Activated T-helper 1 cell treated with anti-CD3 and anti-CD28 coated beads, Interleukin-12 subunit alpha, Interleukin-12 subunit beta, Interleukin-2, Interleukin-4 antibody, amounts not matched to agents 30 ng/mL and 10 ng/mL and 1 ng/mL, durations not matched to agents 14 hours and 24 hours and 36 hours (primary cell): ENCODE measurements at places on chromosomes 1 and 21.
A peak's percentile ranks its signal among the peaks of the same experiment; 100 is the strongest.

- peaks cover 59% of the 10 kb centered on the region for H3K4me1 ChIP-seq
- no peaks in the 10 kb centered on the region for H3K27me3 ChIP-seq
- H3K27ac ChIP-seq, result no peak overlapping the region
- no peak for DNase-seq
- no peak overlapping the region for H3K4me3 ChIP-seq
Measured at GRCh38 chr1:161198194-161198896, 509 bp downstream of the ADAMTS4 start.

- H3K27me3 ChIP-seq, result no peaks in the 10 kb centered on the region
- peak overlapping the region; percentile 2 for H3K4me3 ChIP-seq
- H3K4me1 ChIP-seq, result peaks cover 72% of the 10 kb centered on the region
Measured at GRCh38 chr21:33237486-33237885, 7.7 kb downstream of the IFNAR2 start.

GRCh38 chr1:87206044-87206831 is 122.4 kb upstream of the LMO4 start:
- peaks cover 23% of the 10 kb centered on the region for H3K27me3 ChIP-seq
- H3K36me3 ChIP-seq, result no peaks in the 10 kb centered on the region
- no peak overlapping the region for H3K27ac ChIP-seq

- H3K27me3 ChIP-seq, result no peaks in the 10 kb centered on the region
- H3K4me3 ChIP-seq, result peak overlapping the region; percentile 70
- peak; percentile 31 for DNase-seq
- H3K4me1 ChIP-seq, result peaks cover 19% of the 10 kb centered on the region
- peaks cover 9% of the 10 kb centered on the region for H3K36me3 ChIP-seq
Measured at GRCh38 chr21:36260030-36260787, 59.8 kb upstream of the MORC3 start.

- H3K27me3 ChIP-seq, result peaks cover 3% of the 10 kb centered on the region
- H3K4me1 ChIP-seq, result no peaks in the 10 kb centered on the region
- no peak overlapping the region for H3K4me3 ChIP-seq
- no peaks in the 10 kb centered on the region for H3K36me3 ChIP-seq
Measured at GRCh38 chr1:47687631-47688460, 250.0 kb downstream of the FOXD2 start.

DNA sequence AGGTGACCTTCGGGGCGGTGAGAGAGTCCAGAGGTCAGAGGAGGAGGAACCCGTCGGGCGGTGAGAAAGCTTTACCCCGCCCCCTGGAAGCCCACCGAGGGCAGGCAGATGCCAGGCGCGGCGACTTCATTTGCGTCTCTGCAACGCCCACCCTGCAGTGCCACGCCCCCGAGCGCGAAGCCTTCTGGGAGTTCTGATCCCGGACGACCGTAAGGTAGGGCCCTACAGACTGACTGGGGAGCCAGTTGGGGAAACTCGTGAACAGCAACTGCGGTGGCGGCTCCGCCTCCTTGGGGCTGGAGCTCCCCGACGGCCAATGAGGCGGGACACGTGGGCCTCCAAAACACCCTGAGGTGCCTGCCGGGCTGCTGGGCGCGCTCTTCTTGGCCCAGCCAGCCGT is 46.0 kb upstream of the EDARADD start:
- H3K4me1 ChIP-seq, result no peaks in the 10 kb centered on the region
- DNase-seq, result no peak

DNA sequence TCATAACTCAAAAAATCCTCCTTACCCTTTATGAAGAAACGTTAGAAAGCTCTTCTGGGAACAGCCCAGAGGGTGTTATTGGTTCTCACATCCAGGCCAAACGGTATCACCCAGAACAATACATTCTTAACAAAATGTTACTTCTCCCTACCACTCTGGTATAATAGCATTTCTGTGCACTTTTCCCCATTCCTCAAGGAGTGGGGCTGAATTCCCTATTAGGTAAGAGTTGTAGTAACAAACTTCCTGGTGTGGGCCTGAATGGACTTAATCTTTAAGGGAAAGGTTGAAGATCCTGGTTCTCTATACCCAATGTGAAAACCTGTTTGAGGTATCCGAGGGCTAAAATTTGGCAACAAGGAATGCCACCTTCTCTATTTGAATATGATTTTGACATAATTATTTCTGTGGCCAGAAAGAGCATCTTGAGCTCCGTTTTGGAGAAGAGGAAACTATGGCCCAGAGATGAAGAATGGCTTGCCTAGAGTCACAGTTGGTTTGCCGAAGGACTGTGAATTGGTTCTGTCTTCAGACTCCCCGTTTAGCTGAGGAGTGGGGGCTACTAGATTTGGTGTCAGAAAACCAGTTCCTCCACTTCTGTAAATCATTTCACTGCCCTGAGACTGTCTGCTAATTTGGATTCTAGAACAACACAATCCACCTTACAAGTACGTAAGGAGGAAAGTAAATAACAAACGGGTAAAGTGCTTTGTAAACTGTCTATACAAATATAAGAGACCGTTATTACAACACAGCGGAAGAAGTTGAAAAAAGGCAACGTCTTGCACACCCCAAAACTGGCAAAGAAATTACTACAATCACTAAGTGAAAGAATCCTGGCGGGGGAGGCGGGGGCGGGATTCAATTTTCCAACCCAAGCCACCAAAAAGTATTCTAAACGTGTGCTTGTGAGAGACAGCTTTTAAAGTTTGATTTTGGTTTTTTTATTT is 2.3 kb downstream of the ANP32E start:
- H3K27ac ChIP-seq, result peak overlapping the region; percentile 99
- H3K36me3 ChIP-seq, result peaks cover 15% of the 10 kb centered on the region
- H3K27me3 ChIP-seq, result no peaks in the 10 kb centered on the region
- H3K4me1 ChIP-seq, result peaks cover 19% of the 10 kb centered on the region
- no peak for DNase-seq
- H3K4me3 ChIP-seq, result no peak overlapping the region

DNA sequence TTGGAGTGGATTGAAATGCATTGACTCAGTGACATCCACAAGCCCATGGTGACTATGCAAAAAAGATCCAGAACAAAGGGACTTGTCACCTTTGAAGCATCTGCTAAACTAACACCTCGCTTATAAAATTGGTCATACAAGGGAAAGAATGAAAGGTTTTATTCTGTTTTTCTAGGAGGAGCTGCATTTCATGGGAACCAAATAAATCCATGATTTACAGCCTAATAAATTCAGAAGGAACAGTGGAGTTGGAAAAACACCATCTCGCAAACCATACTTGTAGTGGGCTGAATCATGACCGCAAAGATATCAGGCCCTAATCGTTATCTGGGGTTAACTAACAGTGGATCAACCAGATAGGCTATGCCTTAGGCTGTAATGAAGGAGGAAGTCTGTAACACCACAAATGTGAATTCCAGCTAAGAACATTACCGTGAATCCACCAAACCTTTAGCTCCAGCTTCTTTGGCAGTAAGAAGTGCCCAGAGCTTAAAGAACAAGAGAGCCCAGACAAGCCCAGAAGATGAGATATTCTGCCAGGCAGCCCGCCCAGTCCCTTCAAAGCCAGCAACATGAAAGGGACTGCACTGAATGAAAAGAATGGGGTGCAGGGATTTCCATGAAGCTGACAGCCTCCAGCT is 27.4 kb downstream of the RSPH1 start:
- H3K36me3 ChIP-seq, result no peaks in the 10 kb centered on the region
- no peak overlapping the region for H3K27ac ChIP-seq
- DNase-seq, result no peak
- peaks cover 8% of the 10 kb centered on the region for H3K27me3 ChIP-seq
- no peak overlapping the region for H3K4me3 ChIP-seq

DNA sequence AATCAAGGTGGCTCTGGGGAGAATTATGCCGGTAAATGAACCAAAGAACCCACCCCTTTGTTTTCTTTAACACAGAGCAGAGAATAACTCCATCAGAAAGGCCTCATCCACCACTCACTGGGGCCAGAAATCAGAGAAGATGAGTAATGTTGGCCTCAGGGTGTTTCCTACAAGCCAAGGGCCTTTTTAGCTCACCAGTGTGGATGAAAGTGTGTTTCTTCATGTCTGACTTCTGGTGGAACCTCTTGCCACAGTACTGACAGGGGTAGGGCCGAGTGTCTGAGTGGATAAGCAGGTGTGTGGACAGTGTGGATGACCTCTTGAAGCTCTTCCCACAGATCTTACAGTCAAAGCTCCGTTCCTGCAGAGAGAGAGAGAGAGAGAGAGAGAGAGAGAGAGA is 8.3 kb downstream of the GFI1 start:
- peak overlapping the region; percentile 85 for H3K4me3 ChIP-seq
- no peak for DNase-seq
- peaks cover 80% of the 10 kb centered on the region for H3K36me3 ChIP-seq
- peak overlapping the region; percentile 98 for H3K27ac ChIP-seq
- H3K4me1 ChIP-seq, result peaks cover 82% of the 10 kb centered on the region
- H3K27me3 ChIP-seq, result no peaks in the 10 kb centered on the region

DNA sequence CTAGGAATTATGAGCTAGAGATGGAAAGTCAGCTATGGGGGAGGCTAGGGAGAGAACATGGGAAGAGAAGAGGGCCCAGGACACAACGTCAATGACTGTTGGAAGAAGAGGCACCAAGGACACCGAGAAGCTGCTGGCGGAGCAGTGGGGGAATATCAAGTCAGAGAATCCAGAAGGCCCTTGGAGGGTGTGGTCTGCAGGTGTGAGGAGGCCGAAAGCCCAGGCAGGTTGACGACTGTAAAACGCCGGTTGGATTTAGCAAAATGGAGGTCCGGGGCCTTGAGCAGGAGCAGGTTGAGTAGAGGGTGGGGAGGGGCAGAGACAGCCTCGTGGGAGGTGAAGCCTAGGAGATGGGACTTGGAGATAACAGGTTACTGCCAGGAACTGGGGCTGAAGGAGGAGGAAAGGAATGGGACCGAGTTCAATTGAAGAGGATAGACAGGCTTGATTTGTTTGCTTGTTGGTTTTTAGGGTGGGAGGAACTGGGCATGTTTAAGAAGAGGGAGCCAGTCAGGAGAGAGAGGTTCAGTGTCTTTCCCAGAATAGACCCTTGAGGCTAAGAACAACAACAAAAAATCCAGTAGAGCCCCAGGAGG is 35.1 kb downstream of the EDN2 start:
- H3K4me1 ChIP-seq, result no peaks in the 10 kb centered on the region
- no peaks in the 10 kb centered on the region for H3K36me3 ChIP-seq
- peak overlapping the region; percentile 36 for H3K27ac ChIP-seq
- peaks cover 4% of the 10 kb centered on the region for H3K27me3 ChIP-seq

- no peak for DNase-seq
- peaks cover 42% of the 10 kb centered on the region for H3K4me1 ChIP-seq
- H3K27ac ChIP-seq, result no peak overlapping the region
- no peaks in the 10 kb centered on the region for H3K27me3 ChIP-seq
Measured at GRCh38 chr1:89952605-89953130, 42.2 kb upstream of the ZNF326 start.

DNA sequence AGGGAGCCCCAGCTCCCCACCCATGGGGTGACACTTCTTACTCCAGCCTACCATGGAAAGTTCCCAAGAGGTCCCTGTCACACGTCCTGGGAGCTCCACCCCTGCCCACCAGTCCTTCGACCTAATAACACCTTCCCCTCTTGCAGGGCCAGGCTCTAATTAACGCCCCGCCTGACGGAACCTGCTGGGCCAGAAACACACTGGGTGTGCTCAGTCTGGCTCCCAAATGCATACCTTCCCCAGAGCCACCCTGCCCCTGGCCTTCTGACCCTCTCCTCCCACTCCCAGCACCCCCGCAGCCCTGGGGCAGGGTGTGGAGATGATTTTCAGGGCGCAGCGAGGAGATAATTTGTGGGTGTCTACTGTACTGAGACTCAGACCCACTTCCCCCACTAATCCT is 20.6 kb downstream of the PGLYRP3 start:
- DNase-seq, result no peak
- no peak overlapping the region for H3K27ac ChIP-seq
- H3K36me3 ChIP-seq, result no peaks in the 10 kb centered on the region
- H3K27me3 ChIP-seq, result no peaks in the 10 kb centered on the region
- peaks cover 16% of the 10 kb centered on the region for H3K4me1 ChIP-seq

- H3K27ac ChIP-seq, result no peak overlapping the region
- no peaks in the 10 kb centered on the region for H3K36me3 ChIP-seq
- H3K4me3 ChIP-seq, result no peak overlapping the region
- DNase-seq, result no peak
- peaks cover 6% of the 10 kb centered on the region for H3K27me3 ChIP-seq
- no peaks in the 10 kb centered on the region for H3K4me1 ChIP-seq
Measured at GRCh38 chr1:157652859-157653493, 47.6 kb downstream of the FCRL3 start.

DNA sequence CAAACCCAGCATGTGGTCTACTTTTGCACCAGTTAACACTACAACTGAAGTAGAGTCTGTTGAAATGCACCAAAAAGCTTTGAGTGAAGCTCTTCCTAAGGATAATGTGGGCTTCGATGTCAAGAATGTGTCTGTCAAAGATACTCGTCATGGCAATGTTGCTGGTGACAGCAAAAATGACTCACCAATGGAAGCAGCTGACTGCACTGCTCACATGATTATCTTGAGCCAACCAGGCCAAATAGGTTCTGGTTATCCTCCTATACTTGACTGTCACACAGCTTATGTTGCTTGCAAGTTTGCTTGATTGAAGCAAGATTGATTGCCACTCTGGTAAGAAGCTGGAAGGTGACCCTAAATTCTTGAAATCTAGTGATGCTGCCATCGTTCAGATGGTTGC is 85.2 kb downstream of the DENND1B start:
- no peaks in the 10 kb centered on the region for H3K4me1 ChIP-seq
- DNase-seq, result no peak
- no peak overlapping the region for H3K4me3 ChIP-seq
- no peak overlapping the region for H3K27ac ChIP-seq

- H3K4me1 ChIP-seq, result no peaks in the 10 kb centered on the region
- DNase-seq, result no peak
- H3K4me3 ChIP-seq, result no peak overlapping the region
- H3K27me3 ChIP-seq, result peaks cover 12% of the 10 kb centered on the region
- H3K27ac ChIP-seq, result no peak overlapping the region
Measured at GRCh38 chr1:209382231-209383100, 201.0 kb upstream of the CAMK1G start.

GRCh38 chr1:59596432-59596831 is 218.3 kb upstream of the HOOK1 start:
- DNase-seq, result no peak
- H3K4me3 ChIP-seq, result no peak overlapping the region
- H3K27ac ChIP-seq, result no peak overlapping the region
- H3K4me1 ChIP-seq, result no peaks in the 10 kb centered on the region
- H3K27me3 ChIP-seq, result no peaks in the 10 kb centered on the region

DNA sequence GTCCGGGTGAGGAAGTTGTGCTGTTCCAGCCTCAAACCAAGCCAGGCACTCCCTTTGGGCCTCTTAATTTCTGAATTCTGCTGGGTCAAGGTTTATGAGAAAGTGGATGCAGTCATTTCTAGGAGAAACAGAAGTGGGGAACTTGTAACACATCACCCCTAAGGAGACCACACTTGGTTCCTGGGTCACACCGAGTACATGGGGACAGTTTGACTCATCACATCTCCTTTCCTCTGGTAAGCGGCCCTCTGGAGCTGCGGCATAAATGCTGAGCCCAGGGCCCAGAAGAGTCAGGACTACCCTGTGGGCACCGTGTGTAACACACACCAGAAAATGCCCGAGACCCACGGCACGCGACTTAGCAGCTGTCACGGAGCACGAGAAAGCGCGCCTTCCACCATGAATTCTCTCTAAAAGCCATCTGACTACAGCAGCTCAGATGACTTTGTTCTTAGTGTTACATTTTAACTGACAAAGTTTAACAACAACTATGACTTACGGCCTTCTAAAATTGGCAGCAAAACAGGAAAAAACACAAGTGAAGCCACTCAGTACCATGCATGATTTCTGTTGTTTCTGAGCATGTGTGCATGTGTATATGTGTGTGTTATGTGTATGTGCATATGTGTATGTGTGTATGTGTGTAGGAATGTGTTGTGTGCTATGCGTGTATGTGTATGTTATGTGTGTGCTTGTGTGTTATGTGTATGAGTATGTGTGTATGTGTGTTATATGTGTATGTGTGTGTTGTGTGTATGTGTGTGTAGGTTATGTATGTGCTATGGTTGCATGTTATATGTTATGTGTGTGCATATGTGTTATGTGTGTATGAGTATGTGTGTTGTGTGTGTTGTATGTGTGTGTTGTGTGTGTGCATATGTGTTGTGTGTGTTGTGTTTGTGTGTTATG is 50.8 kb downstream of the TOMM20 start:
- peaks cover 33% of the 10 kb centered on the region for H3K4me1 ChIP-seq
- peak; percentile 43 for DNase-seq
- peak overlapping the region; percentile 52 for H3K4me3 ChIP-seq
- no peaks in the 10 kb centered on the region for H3K27me3 ChIP-seq
